ENCODE measurements at places on chromosomes 2 and 18.
A peak's percentile ranks its signal among the peaks of the same experiment; 100 is the strongest.

- peak overlapping the region; percentile 3 for H3K27ac ChIP-seq
- no peak overlapping the region for H3K4me3 ChIP-seq
- no peaks in the 10 kb centered on the region for H3K36me3 ChIP-seq
These were observed 5.5 kb upstream of the ARL4C start for GRCh38 chr2:234502285-234502918.

DNA sequence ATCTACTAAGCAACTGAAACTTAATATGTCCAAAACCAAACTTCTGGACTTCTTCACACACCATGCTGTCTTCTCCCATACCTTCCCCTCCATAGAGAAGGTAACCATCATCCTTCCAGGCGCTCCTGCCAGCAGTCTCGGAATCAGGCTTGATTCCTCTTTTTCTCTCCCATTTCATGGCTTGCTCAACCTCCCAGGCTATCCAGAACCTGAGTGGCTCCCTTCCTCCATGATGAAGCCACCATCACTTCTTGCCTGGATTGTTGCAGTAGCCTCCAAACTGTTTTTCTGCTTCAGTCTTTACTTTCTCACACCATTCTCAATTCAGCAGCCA lies 40.1 kb upstream of the NDUFV2 start:
- H3K4me1 ChIP-seq, result no peaks in the 10 kb centered on the region
- no peak for DNase-seq
- no peaks in the 10 kb centered on the region for H3K27me3 ChIP-seq

- H3K27ac ChIP-seq, result no peak overlapping the region
- peaks cover 9% of the 10 kb centered on the region for H3K4me1 ChIP-seq
- H3K27me3 ChIP-seq, result no peaks in the 10 kb centered on the region
These were observed 158.9 kb downstream of the PRPF40A start for GRCh38 chr2:152558158-152558984.

- H3K27me3 ChIP-seq, result no peaks in the 10 kb centered on the region
- H3K27ac ChIP-seq, result no peak overlapping the region
- H3K4me3 ChIP-seq, result no peak overlapping the region
- no peaks in the 10 kb centered on the region for H3K36me3 ChIP-seq
- peaks cover 12% of the 10 kb centered on the region for H3K4me1 ChIP-seq
These were observed 16.9 kb downstream of the PSTPIP2 start for GRCh38 chr18:46054956-46055837.

GRCh38 chr2:4356109-4356508 lies 652.7 kb downstream of the DCDC2C start:
- no peak for DNase-seq
- H3K27me3 ChIP-seq, result no peaks in the 10 kb centered on the region
- H3K36me3 ChIP-seq, result no peaks in the 10 kb centered on the region

DNA sequence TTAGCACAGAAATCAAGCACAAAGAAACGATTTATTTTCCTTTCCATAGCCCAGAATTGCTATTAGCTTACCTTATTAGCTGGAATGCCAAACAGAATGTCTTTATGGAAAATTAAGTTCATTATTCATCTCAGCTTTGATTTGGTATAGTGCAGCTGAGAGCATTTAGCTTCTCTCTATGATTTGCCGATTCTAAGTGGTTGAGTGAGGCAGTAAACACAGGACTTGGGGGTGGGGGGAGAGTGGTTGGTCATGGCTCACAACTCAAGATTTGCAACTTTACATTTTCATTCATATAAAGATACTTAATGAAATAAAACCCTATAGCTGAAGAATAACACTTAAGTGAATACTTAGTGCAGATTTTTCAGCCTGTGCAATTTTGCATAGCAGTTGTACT lies 395.2 kb downstream of the TGIF1 start:
- DNase-seq, result no peak
- H3K27ac ChIP-seq, result no peak overlapping the region
- no peaks in the 10 kb centered on the region for H3K27me3 ChIP-seq
- no peaks in the 10 kb centered on the region for H3K36me3 ChIP-seq
- H3K4me3 ChIP-seq, result no peak overlapping the region

DNA sequence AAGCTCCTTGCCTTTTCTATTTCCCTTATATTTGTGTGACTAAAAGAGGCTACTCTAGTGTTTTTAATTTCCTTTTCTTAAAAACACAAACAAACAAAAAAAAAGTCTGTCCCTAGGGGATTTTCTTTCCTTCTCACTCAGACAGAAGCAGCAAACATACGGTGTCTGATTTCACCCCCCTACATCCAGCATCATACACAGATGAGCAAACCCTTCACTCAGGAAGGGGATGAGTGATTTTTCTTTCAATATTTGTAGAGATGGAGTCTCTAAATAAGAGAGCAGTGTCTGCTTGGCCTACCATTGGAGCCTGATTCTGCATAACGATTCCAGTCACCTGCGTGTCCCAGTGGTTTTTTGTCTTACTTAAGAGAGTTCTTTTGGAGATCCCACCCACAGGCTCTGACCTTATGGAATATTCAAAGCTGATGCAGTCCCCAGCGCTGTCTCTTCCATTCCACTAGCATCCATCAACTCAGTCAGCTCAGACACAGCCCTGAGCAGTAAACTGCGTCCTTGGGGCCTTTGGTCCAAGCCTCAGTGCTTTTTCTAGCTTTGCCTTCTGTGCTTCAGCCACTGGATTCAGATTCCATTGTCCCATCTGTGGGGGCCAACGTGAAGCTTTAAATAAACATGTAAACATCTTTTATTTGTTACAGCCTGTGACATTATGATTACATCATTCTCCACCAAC lies 52.6 kb upstream of the TPO start:
- no peaks in the 10 kb centered on the region for H3K4me1 ChIP-seq
- H3K27me3 ChIP-seq, result no peaks in the 10 kb centered on the region
- H3K27ac ChIP-seq, result no peak overlapping the region
- no peak for DNase-seq
- no peaks in the 10 kb centered on the region for H3K36me3 ChIP-seq

DNA sequence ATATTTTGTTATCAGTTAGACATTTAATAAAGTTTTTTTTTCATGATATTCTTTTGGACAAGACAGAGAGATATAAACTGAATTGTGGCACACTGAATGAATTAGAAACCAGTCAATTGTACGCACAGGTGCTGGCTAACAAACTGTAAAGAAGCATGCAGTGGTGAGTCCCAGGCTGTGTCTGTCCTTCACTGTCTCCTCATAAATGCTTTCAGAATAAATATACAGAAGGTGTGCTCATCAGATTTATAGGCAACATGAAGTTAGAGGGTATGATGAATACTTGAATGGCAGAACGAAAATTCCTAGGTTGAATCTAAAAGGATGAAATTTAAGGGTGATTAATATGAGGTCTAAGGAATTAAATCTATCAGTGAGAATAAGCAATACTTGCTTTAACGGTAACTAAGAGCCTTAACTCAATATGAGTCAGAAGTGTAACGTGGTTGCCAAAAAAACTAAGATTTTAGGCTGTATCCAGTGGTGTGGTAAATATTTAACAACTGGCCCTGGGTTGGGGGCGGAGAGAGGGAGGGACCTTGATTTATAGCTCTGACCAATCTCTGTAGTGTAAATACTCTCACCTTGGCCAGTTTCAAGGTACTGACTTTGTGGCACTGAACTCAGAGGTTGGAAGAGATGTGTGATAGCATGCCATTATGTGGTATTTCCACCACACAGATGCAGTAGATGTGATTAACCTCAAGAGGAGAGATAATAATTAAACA lies 41.9 kb upstream of the AAK1 start:
- H3K4me3 ChIP-seq, result no peak overlapping the region
- no peak for DNase-seq
- peaks cover 10% of the 10 kb centered on the region for H3K4me1 ChIP-seq
- H3K36me3 ChIP-seq, result no peaks in the 10 kb centered on the region

GRCh38 chr2:9735335-9735734 lies 104.5 kb upstream of the YWHAQ start:
- no peaks in the 10 kb centered on the region for H3K27me3 ChIP-seq
- no peak overlapping the region for H3K4me3 ChIP-seq
- H3K27ac ChIP-seq, result no peak overlapping the region
- DNase-seq, result no peak
- H3K4me1 ChIP-seq, result no peaks in the 10 kb centered on the region

DNA sequence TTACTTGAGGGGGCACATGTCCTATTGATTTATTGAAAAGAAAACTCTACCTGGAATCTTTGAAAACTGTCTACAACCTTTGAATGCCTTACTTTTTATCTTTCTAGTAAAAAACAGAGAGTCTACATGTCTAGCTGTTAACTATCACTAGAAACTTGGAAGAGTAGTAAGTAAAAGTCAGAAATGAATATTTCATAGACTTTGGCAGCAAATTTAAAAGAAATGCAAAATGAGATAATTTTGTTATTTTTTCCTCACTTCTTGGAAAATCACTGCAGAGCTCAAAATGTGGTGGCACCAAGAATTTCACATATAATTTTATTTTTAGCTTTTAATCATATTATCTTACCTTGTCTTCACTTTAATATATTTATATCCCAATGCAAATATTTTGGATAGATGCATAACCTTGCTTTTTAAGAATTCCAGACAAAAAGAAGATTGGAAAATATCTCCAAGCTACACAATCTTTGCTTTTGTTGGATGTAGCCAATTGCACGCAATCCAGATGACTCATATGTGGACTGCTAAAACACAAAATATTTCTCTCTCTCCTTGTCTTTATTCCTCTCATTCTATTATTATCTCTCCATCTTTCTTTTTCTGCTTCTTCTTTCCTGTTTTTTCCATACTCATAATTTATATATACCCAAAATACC lies 92.2 kb upstream of the DSEL start:
- no peaks in the 10 kb centered on the region for H3K36me3 ChIP-seq
- no peak overlapping the region for H3K4me3 ChIP-seq
- no peak overlapping the region for H3K27ac ChIP-seq
- no peak for DNase-seq

DNA sequence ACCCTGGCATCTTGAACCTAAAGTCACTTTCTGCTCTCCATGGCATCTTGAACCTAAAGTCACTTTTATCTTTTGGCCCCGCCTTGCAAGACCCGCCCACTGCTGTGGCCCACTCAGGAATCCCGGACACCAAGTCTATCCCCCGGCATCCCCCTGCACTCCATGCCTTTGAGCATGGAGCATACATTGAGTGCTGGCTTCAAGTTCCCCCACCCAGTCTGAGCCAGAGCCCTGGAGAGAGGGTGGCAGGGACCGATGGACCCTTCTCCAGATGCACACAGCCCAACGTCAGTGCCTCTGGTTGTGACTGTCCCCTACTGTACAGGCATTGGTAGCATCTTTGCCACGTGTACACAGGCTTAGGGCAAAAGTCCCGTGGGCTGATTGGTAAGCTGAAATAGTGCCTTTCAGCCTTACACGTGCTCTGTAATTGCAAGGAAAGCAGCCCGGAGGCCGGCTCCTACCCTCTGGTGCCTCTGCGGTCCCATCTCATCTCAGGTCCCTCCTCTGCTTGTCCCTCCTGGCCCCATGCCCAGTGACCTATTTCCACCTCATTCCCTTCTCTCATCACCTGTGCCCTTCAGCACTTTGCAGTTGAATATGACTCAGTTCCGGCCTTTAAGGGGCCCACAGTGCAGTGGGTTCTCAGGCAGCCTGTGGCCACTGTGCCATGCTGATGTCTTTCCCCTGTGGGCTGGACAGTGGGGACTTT lies 154.0 kb downstream of the INHBB start:
- no peaks in the 10 kb centered on the region for H3K4me1 ChIP-seq
- H3K4me3 ChIP-seq, result no peak overlapping the region
- no peak overlapping the region for H3K27ac ChIP-seq
- H3K27me3 ChIP-seq, result no peaks in the 10 kb centered on the region

- no peaks in the 10 kb centered on the region for H3K4me1 ChIP-seq
- H3K36me3 ChIP-seq, result no peaks in the 10 kb centered on the region
- no peak overlapping the region for H3K27ac ChIP-seq
- no peaks in the 10 kb centered on the region for H3K27me3 ChIP-seq
These were observed 36.4 kb upstream of the SLC14A1 start for GRCh38 chr18:45687621-45688020.

DNA sequence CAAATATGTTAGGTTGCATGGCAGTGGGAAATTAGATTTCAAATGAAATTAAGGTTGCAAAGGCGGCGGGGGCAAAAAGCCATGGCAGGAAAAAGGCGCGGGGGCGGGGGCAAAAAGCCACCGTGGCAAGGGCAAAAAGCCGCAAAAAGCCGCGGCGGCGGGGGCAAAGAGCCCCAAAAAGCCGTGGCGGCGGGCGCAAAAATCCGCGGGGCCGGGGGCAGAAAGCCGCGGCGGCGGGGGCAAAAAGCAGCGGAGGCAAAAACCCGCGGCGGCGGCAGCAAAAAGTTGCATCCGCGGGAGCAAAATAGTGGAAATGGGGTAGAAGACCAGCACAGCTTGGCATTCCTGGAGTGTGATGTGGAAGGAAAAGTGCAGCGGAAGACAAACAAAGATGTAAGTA lies 417.1 kb downstream of the ANKRD30B start:
- H3K4me1 ChIP-seq, result no peaks in the 10 kb centered on the region
- peaks cover 9% of the 10 kb centered on the region for H3K27me3 ChIP-seq
- DNase-seq, result no peak
- no peak overlapping the region for H3K4me3 ChIP-seq

- H3K4me3 ChIP-seq, result no peak overlapping the region
- H3K36me3 ChIP-seq, result no peaks in the 10 kb centered on the region
- no peaks in the 10 kb centered on the region for H3K27me3 ChIP-seq
- no peak for DNase-seq
- no peaks in the 10 kb centered on the region for H3K4me1 ChIP-seq
These were observed 160.2 kb upstream of the CCDC68 start for GRCh38 chr18:55119434-55119833.

GRCh38 chr2:54957321-54957999 lies 92.8 kb downstream of the RTN4 start:
- H3K4me3 ChIP-seq, result no peak overlapping the region
- no peak for DNase-seq
- peaks cover 11% of the 10 kb centered on the region for H3K4me1 ChIP-seq
- H3K36me3 ChIP-seq, result no peaks in the 10 kb centered on the region

GRCh38 chr2:169734169-169734847 lies 676 bp downstream of the KLHL23 start:
- no peak overlapping the region for H3K27ac ChIP-seq
- peak overlapping the region; percentile 85 for H3K4me3 ChIP-seq
- H3K36me3 ChIP-seq, result peaks cover 3% of the 10 kb centered on the region

- H3K36me3 ChIP-seq, result no peaks in the 10 kb centered on the region
- no peak overlapping the region for H3K4me3 ChIP-seq
- no peaks in the 10 kb centered on the region for H3K27me3 ChIP-seq
- H3K27ac ChIP-seq, result no peak overlapping the region
These were observed 65.4 kb upstream of the DNAJC10 start for GRCh38 chr2:182650704-182651103.

- no peak within 1 kb of the TSS for H3K27ac ChIP-seq
- peak; percentile 74 for DNase-seq
- no peaks in the 10 kb centered on the region for H3K36me3 ChIP-seq
These were observed at the start of gene SCG2 for GRCh38 chr2:223601932-223602666. SCG2 (minus strand) TSS chr2:223602361; CDS start chr2:223599282, 3,079 bp downstream.

DNA sequence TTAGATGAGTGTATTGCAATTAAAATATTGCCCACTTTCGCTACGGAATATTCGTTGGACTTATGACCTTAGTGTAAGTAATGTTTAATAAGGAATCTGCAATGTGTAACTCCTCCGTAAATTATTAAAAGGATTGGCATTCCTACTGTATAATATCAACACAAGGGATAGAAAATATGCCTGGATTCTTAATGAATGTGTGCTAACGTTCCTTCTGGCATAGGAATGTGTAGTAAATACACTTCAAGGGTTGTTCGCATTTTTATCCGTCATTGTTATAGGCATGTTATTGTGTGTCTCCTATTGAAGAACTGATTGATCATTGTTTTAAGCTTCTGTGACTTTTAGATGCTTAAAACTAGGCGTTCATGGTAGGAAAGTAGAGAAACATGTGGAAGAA lies 134.5 kb downstream of the NEDD4L start:
- H3K36me3 ChIP-seq, result no peaks in the 10 kb centered on the region
- H3K4me3 ChIP-seq, result no peak overlapping the region
- peaks cover 19% of the 10 kb centered on the region for H3K4me1 ChIP-seq
- H3K27me3 ChIP-seq, result no peaks in the 10 kb centered on the region

All from RWPE2 (cell line).